ENCODE measurements at places on chromosomes 2 and 18. TPM values are rescaled to one million over a fixed set of nuclear protein-coding genes. Genes with fewer than 3 reads are reported as not detected.

DUSP19 gene
- 2.5 TPM for total RNA-seq

DNA sequence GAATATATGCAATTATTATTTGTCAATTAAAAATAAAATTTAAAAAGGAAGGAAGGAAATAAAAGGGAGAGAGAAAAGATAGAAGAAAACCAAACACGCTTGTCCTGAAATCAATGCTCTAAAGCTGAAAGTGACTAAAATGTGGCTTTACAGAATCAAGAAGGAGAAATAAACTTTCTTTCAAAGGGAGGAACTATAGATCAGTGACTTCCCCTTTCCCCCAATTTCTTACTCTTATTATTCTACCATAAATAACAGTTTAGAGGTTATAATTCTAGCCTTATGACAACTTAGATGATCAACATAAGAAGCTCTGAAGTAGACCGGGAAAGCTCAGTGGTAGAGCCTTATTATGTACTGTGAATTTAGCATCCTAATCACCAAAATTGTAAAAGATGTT is 122.5 kb downstream of the ARHGAP15 start:
- no peak for DNase-seq

POMC gene
- total RNA-seq, result 12.4 TPM

DNA sequence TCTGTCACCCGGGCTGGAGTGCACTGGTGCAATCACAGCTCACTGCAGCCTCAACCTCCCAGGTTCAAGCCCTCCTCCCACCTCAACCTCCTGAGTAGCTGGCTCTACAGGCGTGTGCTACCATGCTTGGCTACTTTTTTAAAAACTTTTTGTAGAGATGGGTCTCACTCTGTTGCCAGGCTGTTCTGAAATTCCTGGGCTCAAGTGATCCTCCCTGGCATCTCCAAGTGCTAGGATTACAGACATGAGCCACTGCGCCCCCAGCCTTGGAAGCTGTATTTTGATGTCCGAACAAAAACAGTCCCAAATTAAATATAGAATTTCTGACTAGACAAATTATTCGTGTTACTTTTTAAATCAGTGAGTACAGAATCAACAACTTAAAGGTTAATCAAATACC is 97.4 kb downstream of the ZNF516 start:
- no peak for DNase-seq

DNA sequence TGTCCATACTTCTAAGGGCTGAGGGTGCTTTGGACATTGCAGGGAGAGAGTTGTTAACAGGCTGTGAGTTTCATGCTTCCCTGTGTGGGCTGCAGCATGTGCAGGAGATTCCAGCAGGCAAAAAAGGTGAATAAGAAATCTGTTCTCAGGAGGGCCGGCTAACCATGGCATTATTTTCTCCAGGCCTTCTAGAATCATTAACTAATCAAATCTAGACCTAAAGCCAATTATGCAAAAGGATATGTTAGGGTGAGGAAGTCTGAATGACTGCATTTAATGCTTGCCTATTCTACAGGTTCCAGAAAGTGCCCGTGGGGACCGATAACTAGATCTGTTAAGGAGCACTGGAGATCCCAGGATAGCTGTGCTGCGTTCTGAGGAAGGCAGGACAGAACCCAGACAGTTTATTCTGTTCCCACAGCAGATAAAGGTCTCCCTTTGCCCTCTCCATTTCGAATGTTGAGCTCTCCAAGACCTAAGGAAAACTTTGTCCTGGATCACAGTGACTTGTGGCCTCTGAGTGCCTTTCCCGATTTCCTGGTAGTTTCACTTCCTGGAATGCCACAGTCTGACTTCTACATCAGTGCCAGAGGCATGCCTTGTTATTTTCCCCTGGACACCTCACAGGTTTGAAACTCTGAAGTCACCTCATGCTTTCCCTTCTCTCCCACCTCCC is 50.0 kb upstream of the ZFP36L2 start:
- no peak for DNase-seq

- DNase-seq, result no peak
Measured at GRCh38 chr2:57602733-57603132, 443.9 kb upstream of the VRK2 start.

FLACC1 gene
- total RNA-seq, result 1.2 TPM

DNA sequence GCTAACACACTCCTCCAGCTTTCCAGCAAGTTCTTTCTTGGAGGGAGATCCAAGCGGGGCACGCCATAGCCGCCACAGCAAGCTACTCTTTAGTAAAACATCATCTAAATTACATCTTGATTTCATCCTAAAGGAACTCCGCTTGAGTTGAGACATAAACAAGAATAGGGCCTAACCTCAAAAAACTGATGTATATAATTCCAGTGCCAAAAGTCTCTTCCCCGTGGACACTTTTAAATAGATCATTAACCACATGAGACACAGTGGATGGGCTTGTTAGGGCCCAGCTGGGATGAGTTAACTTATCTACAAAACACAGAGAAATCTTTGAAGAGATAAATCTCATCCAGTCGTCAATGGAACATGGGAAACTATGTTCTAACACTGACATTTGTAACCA is 20.8 kb upstream of the MLPH start:
- no peak for DNase-seq

RAB27B gene
- 2.5 TPM for total RNA-seq

KIF5C gene
- total RNA-seq, result 4.6 TPM

DNA sequence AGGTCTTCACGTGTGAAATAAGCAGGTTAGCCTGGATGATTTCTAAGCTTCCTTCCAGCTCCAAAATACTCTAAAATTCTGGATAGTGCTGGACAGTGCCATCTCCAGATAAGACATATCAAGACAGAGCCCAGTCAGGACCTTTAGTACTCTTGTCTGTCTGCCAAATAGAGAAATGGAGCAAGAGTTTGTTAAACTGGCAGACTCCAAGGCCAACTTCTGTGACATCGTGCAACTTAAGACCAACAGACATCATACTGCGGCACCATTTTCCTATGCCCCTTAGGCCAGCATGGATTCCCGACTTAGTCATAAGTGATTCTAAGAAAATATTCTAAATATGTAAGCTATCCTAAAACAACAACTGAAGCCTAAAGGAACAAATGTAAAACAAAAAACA is 118.6 kb downstream of the RBMS1 start:
- DNase-seq, result no peak

C2orf66 gene
- not detected for total RNA-seq

DNA sequence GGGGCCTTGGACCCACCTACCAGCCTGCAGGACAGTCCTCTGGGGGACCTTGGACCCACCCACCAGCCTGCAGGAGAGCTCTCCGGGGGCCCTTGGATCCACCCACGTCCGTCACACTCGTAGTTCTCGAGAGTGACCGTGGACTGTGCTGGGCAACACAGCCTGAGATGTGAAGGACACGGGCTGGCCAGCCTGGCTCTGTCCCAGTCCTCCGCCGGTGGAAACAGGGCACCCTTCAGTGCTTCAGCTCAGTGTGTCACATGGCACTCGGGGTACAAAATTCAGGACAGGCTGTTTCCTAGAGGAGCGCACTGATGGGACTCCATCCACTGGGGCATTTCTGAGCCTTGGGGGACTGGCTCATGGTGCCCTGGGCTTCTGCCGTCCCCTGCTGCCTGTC is 212.0 kb downstream of the TWIST2 start:
- no peak for DNase-seq

GRCh38 chr18:48330016-48330991 is 78.9 kb downstream of the ZBTB7C start:
- no peak for DNase-seq

DNA sequence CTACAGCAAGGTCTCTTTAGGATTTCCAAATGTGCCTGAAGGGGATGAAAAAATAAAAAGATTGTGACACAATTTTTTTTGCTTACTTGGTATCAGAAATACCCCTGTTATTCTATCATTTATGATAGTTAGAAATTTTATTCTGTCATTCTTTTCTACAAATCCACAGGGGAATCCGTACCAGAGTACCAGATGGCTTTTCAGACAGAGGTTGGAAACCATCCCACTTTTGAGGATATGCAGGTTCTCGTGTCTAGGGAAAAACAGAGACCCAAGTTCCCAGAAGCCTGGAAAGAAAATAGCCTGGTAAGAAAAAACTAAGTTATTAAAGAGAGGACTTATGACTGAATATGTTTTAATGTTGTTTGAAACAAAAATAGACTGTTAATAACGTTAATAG is 92.6 kb upstream of the FAM117B start:
- DNase-seq, result no peak

GRCh38 chr18:51425475-51425874 is 228.0 kb upstream of the MEX3C start:
- no peak for DNase-seq

ASNSD1 gene
- 39.6 TPM for total RNA-seq

CKAP2L gene
- total RNA-seq, result not detected

GRCh38 chr2:120707816-120708215 is 27.9 kb upstream of the GLI2 start:
- DNase-seq, result no peak

DNA sequence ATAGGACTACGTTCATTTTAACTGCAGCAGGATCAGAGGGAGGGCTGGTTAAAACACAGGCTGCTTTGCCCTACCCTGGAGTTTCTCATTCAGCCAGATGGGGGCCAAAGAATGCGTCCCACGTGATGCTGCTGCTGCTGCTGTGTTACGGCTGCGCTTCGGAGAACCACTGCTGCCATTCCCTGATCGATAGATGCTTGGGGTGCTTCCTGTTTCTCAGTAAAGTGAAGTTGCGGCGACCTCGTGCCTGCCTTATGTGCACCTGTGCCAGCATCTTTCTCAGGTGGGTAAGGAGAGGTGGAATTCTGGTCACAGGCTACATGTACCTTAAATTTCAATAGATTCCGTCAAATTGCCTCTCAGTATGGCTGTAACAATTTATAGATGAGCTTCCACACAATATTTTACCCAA is 24.7 kb upstream of the TOGARAM2 start:
- DNase-seq, result no peak
